GM23248 (cell line): ENCODE measurements at places on chromosomes 12 and 14. TPM values are rescaled to one million over a fixed set of nuclear protein-coding genes. Genes with fewer than 3 reads are reported as not detected.

DNA sequence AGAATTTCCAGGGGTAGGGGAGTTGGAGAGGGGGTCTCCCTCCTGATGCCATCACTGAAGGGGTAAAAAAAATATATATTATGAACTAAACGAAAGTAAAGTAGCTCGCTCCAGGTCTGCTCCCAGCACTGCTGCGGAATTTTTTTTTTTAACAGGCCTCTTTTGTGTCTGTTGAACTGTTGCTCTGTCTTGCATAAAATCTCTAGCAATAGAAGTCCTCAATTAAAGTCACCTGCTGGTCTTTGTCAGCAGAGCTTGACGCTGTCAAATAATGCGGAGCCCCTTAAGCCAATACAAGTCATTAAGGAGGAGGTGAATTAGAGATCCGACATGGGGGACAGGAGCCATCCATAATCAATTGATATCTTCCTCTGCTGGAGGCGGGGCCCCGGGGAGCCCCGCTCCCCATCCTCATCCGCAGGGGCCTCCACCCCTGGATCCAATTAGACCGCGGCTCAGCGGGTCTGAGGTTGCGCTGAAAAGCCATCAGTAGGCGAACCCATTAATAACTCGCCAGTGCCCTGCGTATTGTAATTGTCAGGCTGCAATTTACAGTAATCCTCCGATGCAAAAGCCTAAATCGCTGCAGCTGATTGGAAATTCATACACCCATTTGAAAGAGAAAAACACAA is 85.6 kb downstream of the DICER1 start:
- H3K36me3 ChIP-seq: no peaks in the 10 kb centered on the region
- H3K4me3 ChIP-seq: no peak overlapping the region
- H3K27ac ChIP-seq: no peak overlapping the region
- H3K27me3 ChIP-seq: peaks cover 7% of the 10 kb centered on the region; the same call in 1 of the 2 replicates
- DNase-seq: no peak
- no peaks in the 10 kb centered on the region for H3K4me1 ChIP-seq

DNA sequence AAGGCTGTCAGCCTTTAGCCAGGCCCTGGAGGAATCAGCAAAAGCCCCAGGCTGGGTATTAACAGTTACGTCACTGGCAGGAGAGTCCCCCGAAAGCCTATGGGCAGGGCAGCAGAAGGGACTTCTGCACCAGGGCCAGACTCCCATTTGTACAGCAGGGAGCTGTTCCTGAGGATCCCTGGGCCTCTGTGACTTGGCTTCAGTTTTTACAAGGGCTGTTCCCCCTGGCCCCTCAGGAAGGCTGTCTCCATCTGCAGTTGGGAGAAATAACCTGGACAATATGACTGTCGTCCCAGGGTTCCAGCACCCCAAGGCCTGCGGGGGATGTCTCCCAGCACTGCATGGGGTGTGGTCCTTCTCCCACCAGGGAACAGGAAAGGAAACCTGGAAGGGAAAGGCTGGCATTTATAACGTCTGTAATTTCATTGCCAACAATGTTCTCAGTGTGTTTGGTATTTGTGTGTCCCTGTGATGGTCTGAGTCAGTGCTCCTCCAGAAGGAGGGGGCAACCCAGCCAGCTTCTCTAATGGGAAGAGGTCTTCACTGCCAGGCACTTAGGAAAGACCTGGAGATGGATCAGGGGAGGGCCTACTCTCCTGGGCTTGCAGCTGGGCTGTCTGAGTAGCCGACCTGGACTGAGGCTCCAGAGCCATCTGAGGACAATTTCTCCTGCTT is 42.4 kb downstream of the ERH start:
- DNase-seq: peak; percentile 92
- no peaks in the 10 kb centered on the region for H3K27me3 ChIP-seq
- no peak overlapping the region for H3K4me3 ChIP-seq
- peak overlapping the region; percentile 57 for H3K27ac ChIP-seq
- H3K36me3 ChIP-seq: no peaks in the 10 kb centered on the region

DNA sequence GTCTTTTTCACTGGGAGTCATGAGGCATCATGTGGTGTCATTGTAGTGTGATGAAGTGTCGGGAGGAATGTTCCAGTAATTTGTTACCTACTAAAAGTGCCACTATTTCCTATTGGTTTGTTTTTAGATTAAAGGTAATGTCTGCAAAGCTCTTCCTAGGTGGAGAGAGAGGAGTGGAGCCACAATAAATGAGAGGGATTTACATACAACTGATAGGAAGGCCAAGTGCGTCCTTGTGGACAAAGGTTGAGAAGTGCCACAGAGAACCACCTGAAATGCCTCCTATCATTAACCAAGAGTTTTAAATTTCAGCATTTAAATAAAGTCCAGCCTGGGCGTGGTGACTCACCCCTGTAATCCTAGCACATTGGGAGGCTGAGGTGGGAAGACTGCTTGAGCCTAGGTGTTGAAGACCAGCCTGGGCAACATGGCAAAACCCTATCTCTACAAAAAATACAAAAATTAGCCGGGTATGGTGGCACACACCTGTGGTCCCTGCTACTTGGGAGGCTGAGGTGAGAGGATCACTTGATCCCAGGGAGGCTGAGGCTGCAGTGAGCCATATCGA is 2.5 kb upstream of the SNX6 start:
- DNase-seq: no peak
- H3K4me3 ChIP-seq: no peak overlapping the region
- no peaks in the 10 kb centered on the region for H3K36me3 ChIP-seq

- H3K27ac ChIP-seq: no peak overlapping the region
- 0 out of 2 replicates have a peak, but pooled peaks cover 4% of the 10 kb centered on the region for H3K27me3 ChIP-seq
- DNase-seq: no peak
- peaks cover 20% of the 10 kb centered on the region for H3K4me1 ChIP-seq
Observed at GRCh38 chr14:32013083-32013482, 64.0 kb upstream of the ARHGAP5 start.

Gene RTL1
- total RNA-seq: not detected in 2 replicates

Gene KLRB1
- total RNA-seq: not detected in 2 replicates

Gene KRT72
- total RNA-seq: not detected in 2 replicates
